Retinal pigment epithelial cell (primary cell): ENCODE measurements at places on chromosomes 13 and 19.

GRCh38 chr19:484494-484893 lies 11.8 kb upstream of the MADCAM1 start:
- DNase-seq = no peak

- peak; percentile 54 for DNase-seq
These were observed 204.2 kb downstream of the DCLK1 start for GRCh38 chr13:35926859-35927530.

GRCh38 chr13:100541897-100542825 lies 46.4 kb downstream of the GGACT start:
- DNase-seq = peak; percentile 60

DNA sequence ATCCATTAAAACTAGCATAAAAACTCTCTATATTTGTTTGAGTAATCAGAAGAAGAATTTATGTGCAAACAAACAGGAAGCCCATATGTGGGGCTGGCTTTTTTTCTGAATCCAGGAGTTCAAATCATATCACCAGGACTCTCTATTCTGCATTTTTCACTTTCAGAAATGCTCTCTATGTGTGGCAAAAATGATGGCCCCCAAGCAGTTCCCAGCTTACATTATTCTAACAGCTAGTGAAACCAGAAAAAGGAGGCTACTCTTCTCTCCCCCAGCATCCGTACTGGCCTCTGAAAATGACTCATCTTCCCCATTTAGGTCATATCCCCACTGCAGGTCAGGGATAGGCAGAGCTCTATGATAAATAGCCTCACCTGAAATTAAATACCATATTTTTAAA lies 20.4 kb downstream of the RBM26 start:
- no peak for DNase-seq

DNA sequence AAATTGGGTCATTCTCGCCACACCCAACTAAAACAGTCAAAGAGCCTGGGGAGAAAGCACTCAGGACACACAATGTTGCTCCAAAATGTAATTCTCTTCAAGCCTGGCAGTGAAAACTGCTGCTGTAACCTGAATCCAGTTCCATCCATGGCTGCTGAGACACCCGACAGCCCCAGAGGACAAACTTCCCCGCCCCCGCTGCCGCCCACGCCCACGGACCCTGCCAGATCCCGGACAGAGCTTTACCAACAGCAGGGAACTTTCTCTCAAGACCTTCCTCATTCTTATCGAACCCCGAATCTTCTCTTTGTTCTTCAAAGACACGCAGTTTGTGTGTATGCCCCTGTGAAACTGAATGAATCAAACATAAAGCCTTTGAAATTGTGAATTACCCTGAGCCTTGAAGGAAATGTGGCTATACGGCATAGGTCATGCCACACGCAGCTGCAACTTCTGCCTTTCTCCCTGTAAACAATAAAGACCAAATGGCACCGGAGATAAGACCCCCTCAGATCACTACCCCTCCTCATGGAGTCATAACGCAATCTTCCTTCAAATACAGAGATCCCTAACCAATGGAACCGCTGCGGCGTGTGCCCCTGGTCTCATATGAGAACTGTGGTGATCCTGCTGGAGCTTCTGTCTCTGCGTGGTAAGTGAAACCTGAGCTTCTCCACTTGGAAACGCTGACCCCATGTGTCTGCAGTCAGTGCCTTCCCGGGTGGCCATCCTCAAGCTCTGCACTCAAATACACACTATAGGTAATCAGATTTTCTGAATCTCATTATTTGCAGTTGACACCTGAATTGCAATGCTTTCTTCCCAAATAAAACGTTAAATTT lies 4.8 kb upstream of the LAMP1 start:
- no peak for DNase-seq
